GF-D8 (cell line): ENCODE measurements at places on chromosomes 5 and 9.

DNA sequence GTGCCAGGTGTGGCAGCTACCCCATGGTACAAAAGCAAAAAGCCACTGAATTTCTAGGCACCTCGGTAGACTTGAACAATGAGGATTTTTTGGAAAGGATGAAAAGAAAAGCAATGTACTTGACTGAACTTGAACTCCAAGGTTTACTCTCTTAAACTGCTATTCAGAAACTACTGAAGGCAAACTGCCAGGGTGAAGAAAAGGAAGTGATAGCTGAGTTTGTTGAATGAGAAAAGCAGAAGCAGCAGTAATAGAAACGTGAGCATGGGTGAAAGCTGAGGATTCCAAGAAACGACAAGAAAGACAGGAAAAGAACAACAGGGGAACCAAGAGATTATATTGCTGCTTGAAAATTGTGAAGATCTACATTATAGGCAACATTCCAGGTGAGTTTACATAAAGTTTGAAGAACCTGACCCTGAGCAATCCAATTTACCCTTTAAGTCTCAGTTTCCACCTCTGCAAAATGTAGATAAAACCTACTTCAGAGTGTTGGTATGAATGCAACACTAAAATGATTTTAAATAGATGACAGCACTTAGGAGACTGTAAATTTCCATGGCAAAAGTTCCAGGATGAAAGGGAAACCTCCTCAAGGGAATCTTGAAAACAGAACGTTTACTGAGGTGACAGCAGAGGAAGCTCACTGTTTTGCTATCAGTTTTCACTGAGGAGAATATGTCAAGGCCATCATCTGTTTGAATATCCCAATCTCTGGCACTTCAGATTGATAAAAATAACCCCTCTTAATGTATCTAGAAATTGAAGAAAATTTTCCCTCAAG, 245.8 kb downstream of the SPATA31D1 start:
- DNase-seq = no peak

DNA sequence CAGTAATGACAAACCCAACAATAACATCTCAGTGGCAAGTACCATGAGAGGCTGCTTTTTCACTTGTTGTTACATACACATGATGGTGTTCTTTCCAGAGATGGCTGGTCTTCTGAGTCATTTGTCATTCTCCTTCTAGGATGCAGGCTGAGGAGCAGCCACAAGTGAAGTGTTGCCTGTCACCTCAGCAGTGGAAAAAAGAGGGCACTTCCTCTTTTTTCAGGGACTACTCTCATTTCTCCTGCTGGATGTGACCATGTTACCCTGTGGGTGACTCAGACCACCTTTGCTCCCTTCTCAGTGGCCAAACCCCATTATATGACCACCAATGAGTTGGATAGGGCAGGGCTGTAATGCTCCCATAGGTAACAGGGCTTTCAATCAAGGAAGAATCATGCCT, 587.0 kb upstream of the ADAMTS16 start:
- DNase-seq = no peak

DNA sequence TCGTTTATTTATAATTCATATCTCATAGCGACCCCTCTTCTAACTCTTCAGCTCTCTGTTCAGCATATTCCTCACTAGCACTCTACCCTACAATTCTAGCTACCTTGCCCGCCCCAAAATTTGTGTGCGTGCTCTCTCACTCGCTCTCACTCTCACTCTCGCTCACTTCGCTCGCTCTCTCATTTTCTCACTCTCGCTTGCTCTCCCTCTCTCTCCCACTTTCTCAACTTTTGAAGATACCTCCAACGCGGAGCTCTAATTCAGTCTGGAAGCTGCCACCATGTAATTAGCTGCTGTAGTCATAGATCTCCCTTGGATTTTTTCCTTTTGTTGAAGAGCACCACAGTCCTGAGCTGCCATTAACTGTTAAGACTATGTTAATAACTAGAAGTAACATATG, 30.4 kb downstream of the GPR21 start:
- no peak for DNase-seq

DNA sequence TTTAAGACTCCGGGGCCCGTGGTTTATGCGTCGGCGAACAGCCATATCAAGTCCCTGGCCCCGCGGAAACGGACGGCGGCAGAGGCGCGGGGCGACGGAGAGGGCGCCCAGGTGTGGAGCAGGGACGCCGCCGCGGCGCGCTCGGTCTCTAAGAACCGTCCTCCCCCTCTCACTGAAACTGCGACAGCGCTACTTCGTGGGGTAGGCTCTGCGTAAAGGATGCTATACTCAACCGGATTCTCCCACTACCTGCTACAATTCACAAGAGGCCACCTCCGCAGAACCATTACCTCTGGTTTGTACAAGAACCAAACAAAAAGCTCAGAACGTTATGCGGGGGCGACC, 404 bp downstream of the MRNIP start:
- no peak for DNase-seq

DNA sequence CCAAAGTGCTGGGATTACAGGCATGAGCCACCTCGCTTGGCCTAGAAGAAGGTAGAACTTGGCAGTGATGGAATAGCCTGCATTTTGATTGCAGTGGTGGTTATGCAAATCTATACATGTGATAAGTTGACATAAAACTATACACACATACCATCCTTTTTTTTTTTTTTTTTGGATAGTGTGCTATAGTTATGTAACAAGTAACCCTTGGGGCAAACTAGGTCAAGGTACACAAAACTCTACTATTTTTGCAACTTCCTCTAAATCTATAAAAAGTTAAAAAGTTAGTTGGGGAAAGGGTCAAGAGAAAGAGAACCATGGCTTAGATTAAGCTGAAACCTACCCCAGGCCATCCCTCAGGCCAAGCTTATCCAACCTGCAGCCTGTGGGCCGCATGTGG, 11.1 kb downstream of the TRIM14 start:
- no peak for DNase-seq

GRCh38 chr9:27386571-27387091, 89.7 kb upstream of the EQTN start:
- no peak for DNase-seq

GRCh38 chr5:44935262-44935661, 126.5 kb downstream of the MRPS30 start:
- no peak for DNase-seq

DNA sequence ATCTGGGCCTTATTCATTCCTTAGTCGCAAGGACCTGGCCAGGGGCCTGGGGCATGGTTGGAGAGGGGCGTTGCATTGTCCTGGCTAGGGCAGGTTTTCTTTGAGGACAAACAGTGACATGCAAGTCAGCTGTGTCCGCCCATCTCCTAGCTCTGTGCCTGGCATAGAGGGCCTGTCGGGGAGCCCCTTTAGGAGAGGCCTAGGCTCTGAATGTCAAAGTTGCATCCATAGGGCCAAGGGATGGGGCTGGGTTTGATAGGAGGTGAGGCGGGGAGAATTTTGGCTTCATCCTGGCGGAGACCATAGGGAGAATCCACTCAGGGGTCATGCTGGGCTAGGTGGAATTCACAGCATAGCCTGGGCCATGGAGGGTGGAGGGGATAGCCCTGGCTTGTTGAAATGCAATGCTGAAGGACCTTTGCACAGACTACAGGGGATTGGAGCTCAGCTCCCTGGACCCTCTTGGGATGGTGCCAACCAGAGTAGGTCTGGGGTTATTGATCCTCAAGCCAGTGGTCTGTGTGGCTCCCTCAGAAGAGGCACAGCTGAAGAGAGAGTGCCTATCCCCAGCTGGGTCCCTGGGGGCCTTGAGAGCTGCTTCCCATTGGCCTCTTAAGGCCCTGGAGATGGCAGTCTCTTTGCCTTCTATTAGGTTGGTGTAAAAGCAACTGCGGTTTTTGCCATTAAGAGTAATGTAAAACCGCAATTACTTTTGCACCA, 104.0 kb downstream of the RGS3 start:
- DNase-seq = no peak

- no peak for DNase-seq
Measured at GRCh38 chr9:1383899-1384455, 333.8 kb downstream of the DMRT2 start.

GRCh38 chr5:3598769-3599211, 3.2 kb downstream of the IRX1 start:
- DNase-seq = no peak

DNA sequence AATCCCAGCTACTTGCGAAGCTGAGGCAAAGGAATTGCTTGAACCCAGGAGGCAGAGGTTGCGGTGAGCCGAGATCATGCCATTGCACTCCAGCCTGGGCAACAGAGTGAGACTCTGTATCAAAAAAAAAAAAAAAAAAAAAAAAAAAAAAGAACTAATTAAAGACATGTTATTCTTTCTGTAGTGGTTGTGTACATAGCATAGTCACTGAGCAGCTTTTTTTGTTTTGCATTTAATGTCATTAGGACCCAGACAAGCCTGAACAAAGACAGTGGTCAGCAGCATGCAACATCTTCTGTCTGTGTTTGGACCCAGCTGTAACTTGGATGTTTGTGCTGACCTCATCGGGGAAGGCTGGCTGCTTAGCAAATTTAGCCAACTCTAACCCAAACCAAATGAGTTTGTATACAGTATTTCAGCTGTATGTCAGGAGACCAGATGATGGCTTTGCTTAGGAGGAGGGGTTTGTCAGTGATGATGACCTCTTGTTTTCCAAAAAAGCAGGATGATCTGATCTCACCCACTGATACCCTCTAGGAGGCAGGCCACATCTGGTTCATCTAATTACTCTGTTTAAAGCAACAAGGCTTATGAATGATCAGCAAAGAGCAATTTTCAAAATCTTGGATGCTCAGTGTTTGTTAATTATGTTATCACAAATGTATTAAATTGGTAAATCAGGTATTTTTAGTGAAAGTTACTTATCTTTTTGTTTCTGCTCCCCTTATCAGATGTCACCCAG, 39.5 kb downstream of the SNCAIP start:
- no peak for DNase-seq

DNA sequence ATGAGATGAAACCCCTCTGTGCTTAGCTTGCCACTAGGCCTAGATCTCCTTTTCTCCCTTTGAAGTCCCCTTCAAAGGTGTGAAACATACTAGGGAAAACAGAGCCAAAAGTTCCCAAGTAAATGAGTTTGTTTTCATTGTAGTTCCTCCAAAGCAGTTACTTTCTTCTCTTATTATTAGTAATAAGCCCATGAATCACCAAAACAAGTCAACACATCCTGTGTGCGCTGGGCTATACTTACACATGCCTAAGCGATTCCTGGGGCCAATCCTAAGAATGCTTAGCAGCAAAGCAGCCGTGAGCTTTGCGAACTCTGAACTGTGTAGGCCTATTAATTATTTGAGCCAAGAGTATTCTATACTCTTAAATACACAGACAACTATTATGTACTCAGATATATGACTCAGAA, 7.6 kb downstream of the ENC1 start:
- no peak for DNase-seq

GRCh38 chr5:56900858-56901578, 8.4 kb upstream of the SETD9 start:
- no peak for DNase-seq

DNA sequence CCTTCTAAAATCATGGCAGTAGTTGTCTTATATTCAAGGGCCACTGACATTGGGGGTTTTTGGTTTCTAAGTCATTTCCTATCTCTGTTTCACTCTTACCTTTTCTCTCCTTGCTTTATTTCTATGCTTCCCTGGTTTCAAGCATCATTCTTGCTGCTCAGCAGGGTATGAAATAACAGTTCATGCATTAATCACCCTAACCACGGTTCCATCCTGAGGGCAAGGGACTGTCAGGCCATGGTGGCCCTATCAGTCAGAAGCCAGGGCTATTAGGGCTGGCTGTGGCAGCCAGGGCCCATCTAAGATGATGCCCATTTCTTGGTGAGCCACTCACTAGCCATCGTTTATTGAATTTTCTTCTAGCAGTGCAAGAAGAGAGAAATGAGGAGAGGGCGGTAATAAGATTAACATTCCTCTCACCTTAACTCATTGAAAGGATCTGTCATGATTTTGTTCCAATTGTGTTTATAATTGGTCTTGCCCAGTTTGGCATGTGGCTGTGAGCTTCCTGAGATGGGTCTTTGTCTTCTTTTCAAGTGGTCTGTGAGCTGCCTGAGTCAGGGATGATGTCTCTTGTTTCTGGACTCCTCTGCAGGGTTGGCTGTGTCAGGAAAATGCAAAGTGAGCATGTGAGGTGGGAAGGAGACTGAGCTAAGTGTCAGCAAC, 45.2 kb downstream of the CYSTM1 start:
- DNase-seq = no peak
